Fibroblast of skin of left quadriceps (primary cell): ENCODE measurements at places on chromosomes 5 and 9.

DNA sequence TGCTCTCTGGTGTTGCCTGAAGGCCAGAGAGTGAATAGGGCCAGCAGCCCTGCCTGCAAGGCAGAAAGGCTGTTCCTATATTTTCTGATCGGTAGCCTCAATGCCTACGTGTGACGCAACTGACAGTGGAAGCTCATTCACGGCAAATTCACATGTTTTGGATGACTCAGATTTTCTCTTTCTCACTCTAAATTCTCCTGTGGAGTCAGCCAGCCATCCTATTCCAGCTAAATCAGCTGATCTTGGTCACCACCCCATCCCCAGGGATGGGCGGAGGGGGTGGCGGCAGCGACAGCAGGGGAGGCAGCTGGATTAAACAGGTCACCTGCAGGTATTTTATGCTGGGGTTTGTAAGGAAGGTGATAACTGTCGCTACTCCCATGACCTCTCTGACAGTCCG, 52.3 kb downstream of the ZNF510 start:
- DNase-seq, result no peak

DNA sequence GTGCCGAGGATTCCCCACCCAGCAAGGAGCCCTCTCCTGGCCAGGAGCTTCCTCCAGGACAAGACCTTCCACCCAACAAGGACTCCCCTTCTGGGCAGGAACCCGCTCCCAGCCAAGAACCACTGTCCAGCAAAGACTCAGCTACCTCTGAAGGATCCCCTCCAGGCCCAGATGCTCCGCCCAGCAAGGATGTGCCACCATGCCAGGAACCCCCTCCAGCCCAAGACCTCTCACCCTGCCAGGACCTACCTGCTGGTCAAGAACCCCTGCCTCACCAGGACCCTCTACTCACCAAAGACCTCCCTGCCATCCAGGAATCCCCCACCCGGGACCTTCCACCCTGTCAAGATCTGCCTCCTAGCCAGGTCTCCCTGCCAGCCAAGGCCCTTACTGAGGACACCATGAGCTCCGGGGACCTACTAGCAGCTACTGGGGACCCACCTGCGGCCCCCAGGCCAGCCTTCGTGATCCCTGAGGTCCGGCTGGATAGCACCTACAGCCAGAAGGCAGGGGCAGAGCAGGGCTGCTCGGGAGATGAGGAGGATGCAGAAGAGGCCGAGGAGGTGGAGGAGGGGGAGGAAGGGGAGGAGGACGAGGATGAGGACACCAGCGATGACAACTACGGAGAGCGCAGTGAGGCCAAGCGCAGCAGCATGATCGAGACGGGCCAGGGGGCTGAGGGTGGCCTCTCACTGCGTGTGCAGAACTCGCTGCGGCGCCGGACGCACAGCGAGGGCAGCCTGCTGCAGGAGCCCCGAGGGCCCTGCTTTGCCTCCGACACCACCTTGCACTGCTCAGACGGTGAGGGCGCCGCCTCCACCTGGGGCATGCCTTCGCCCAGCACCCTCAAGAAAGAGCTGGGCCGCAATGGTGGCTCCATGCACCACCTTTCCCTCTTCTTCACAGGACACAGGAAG, 120.2 kb downstream of the RGS3 start:
- no peak for DNase-seq

GRCh38 chr5:10663489-10664179, 97.4 kb downstream of the DAP start:
- no peak for DNase-seq

GRCh38 chr9:117718701-117719100, 14.5 kb downstream of the TLR4 start:
- DNase-seq, result no peak

GRCh38 chr9:102355982-102356381, 617.5 kb upstream of the GRIN3A start:
- no peak for DNase-seq

GRCh38 chr9:93306579-93307091, 122.7 kb downstream of the WNK2 start:
- DNase-seq, result no peak

- peak; percentile 66 for DNase-seq
These were observed 51.0 kb downstream of the IRF1 start for GRCh38 chr5:132439521-132440089.

DNA sequence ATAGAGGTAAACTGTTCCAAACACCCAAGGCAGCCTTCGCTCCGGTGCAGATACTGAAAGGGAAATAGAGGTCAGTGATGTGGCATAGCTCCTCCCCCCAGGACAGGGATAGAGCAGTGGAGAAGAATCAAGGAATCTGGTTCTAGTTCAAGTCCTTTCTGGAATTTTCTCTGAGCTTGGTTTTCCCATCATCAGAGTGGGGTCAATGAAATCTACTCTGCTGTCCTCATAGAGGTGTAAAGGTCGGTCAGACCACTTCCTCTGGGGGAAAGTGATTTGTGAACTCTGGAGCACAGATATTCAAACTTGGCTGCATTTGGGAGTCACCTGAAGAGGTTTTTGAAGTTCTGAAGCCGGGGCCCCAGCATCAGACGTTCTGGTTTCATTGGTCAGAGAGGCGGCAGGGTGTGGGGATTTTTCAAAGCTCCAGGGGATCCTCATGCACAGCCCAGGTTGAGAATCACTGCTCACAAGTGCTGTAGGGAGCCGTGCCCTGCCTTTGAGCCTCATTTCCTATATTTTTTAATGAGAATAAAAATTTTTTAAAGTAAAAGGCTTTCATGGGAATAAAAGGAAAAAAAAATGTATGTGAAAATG, 105.7 kb upstream of the RAD23B start:
- no peak for DNase-seq

- no peak for DNase-seq
These were observed 8.6 kb upstream of the PRRX2 start for GRCh38 chr9:129656795-129657390.

- no peak for DNase-seq
These were observed 105.1 kb upstream of the SMIM23 start for GRCh38 chr5:171680485-171680884.

DNA sequence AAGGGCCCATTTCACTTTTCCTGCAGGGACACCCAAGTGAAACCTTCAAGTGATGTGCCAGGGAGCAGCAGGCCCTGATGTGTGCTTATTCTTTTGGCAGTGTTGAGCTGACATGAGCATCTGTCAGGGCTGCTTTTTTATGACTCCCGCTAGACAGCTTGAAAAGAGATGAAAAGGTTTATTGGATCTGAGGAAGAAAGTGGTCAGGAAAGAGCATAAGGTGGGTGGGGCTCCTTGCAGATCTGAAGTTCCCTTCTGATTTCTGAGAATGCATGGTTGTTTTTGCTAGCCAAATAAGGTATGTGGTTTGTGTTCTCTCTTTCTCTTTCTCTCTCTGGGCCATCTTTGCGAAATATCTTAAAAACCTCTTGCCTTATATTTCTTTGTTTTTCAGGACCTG, 316.1 kb downstream of the DMRT2 start:
- no peak for DNase-seq

DNA sequence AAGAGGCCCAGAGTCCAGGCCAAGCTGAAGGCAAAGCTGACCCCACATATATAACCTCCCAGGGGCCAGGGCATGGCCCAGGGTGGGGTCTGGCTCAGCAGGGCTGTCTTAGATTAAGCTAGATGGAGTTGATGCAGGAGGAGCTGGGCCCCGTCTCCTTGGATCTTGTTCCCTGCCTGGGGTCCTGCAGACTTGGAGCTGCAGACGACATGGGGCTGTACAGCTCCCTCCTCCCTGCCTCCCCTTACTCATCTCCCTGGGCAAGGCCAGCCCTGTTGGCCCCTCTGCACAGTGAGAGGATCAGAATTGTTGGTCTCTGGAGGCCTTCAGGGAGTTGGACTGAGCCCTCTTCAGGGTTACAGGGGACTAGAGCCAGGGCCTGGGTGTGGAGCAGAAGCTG, 134.9 kb downstream of the RGS3 start:
- no peak for DNase-seq

- peak; percentile 49 for DNase-seq
These were observed 102.2 kb downstream of the MAP1B start for GRCh38 chr5:72209147-72210115.

GRCh38 chr9:127676638-127677037, 30.1 kb upstream of the CFAP157 start:
- DNase-seq, result no peak

DNA sequence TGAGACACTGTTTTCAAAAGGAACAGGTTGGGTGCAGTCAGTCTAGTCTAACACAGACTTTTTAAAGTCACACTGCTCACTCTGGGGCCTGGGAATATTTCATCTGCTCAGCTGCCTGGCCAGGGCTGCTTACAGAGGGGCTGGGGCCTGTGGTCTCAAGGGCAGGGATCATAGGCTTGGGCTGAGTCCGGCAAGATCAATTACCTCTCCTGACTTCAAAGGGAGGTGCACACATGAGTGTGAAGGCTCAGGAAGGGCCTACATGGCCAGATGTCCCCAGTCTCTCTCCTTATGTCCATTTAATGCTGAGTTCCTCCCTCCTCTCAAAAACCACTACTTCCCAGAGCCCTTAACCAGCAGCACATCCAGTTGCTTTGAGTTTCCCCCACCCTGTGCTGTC, 247.2 kb downstream of the HSPA4 start:
- no peak for DNase-seq

DNA sequence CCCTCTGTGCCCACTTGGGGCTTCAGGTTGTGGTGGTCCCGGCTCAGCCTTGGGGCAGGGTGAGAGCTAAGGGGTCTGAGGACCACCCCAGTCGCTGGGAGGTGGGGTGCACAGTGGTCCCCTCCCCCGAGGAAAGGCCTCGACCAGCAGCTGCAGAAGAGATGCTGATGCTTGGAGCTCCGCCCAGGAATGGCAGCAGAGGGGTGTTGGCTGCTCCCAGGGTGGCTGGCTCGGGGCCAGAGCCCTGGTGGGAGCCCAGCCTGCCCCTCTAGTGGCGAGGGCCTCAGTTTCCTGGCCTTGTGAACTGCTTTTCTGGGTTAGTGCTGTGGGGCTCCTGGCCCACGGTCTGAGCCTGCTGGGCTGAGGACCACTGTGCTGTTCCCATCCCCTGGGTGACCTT, 1.2 kb downstream of the DIPK1B start:
- DNase-seq, result no peak

GRCh38 chr5:39501397-39501796, 76.6 kb upstream of the DAB2 start:
- DNase-seq, result peak; percentile 78
